B cell (primary cell): ENCODE measurements at places on chromosomes 1 and 21. TPM values are rescaled to one million over a fixed set of nuclear protein-coding genes. Genes with fewer than 3 reads are reported as not detected.

DNA sequence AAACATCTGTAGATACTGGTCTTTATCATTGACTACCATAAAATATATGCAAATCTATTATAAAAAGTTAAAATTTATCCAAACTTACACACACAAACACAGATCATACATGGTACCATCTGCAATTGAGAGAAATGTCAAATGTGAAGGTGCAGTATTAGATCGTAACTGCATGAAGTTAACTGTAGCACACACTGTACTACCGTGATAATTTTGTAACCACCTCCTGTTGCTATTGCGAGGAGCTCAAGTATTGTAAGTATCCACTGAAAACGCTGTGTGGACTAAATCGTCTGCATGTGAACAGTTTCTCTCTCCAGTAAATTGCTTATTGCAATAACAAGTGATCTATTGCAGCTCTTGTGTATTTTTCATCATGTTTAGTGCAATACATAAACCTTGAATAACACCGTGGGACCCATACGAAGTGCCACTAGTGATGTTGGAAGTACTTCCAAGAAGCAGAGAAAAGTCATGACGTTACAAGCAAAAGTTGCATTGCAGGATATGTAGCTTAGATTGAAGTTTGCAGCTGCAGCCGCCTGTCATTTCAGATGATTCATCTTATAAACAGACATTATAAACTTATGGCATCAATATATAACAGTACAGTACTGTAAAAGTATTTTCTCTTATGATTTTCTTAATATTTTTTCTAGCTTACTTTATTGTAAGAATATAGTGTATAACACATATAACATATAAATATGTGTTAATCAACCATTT, 172.9 kb downstream of the SDCCAG8 start:
- no peaks in the 10 kb centered on the region for H3K27me3 ChIP-seq
- H3K4me1 ChIP-seq, result no peaks in the 10 kb centered on the region
- no peak for DNase-seq
- H3K27ac ChIP-seq, result no peak overlapping the region

GRCh38 chr1:215079456-215079855, 3.1 kb upstream of the KCNK2 start:
- no peak overlapping the region for H3K4me3 ChIP-seq
- no peak overlapping the region for H3K27ac ChIP-seq
- no peaks in the 10 kb centered on the region for H3K4me1 ChIP-seq
- peaks cover 9% of the 10 kb centered on the region for H3K27me3 ChIP-seq
- no peaks in the 10 kb centered on the region for H3K36me3 ChIP-seq
- no peak for DNase-seq

DNA sequence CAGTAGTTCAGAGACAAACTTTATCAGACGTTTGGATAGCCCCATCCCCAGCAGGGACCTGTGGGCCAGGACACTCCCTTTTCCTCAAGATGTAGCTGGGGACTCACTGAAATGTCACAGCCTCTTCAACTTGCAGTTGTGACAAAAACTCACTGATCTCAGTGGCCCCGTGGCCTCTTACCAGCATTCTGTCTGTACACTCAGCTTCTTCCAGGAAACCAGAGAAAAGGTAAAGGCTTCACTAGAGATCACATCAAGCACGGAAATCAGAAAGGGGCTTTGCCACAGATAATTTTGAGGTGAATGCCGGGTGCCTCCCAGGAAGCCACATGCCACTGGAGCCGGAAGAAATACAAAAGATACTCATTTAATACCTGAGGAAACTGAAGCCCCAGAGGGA, 122.2 kb downstream of the CCDC185 start:
- H3K27ac ChIP-seq, result no peak overlapping the region
- H3K4me3 ChIP-seq, result no peak overlapping the region
- DNase-seq, result no peak
- H3K36me3 ChIP-seq, result no peaks in the 10 kb centered on the region
- H3K27me3 ChIP-seq, result no peaks in the 10 kb centered on the region

DNA sequence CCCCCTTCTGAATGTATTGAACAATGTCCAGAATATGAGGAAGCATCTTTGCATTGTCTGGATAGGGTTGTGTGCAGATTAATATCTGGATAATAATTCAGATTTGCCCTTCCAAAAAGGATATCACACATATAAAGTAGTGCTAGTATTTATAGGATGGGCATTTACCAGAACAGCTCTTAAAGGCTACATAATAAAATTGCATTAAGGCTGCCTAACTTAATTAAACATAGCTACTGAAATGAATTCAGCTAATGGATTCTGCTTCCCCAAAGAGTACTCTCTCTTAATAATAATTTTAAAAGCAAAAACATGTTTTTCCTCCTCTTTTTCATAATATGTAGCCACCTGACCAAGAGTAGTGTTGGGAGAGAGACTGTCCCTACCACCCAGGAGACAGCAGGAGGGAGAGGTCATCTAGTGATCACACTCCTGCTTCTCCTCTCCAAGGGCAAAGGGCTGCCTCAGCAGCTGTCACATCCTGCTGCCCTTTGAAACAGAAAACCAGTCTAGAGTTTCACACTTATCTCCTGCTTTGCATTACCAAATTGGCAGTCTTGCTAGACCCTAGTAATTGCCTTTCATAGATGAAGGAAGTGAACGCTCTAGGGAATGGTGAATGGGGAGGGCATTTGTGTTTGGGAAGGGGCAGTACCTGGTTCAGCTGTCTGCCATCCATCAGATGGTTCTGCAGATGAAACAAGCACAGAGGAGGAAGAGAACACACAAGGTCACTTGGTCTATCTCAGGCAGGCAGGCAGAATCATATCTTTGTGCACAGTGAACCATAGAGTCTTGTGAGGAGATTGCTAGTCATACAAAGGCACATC, 29.3 kb upstream of the DDAH1 start:
- H3K4me1 ChIP-seq, result no peaks in the 10 kb centered on the region
- no peak overlapping the region for H3K4me3 ChIP-seq
- H3K36me3 ChIP-seq, result no peaks in the 10 kb centered on the region
- no peak overlapping the region for H3K27ac ChIP-seq

- H3K4me3 ChIP-seq, result no peak overlapping the region
- no peak for DNase-seq
- H3K27ac ChIP-seq, result no peak overlapping the region
- H3K36me3 ChIP-seq, result no peaks in the 10 kb centered on the region
- no peaks in the 10 kb centered on the region for H3K27me3 ChIP-seq
Observed at GRCh38 chr1:83701355-83701754, 297.6 kb downstream of the TTLL7 start.

HES3 gene
- not detected in 2 replicates for total RNA-seq

HSD3B2 gene
- total RNA-seq, result not detected in 2 replicates

S100A12 gene
- total RNA-seq, result not detected in 2 replicates

DYNLT5 gene
- total RNA-seq, result not detected in 2 replicates

WNT2B gene
- 5.2 and 5.9 TPM in 2 replicates for total RNA-seq
